ENCODE measurements at places on chromosomes 7 and 10. TPM values are rescaled to one million over a fixed set of nuclear protein-coding genes. Genes with fewer than 3 reads are reported as not detected.

GRCh38 chr7:77367976-77368375 is 48.2 kb downstream of the GSAP start:
- no peak for DNase-seq

- DNase-seq = no peak
These were observed 466 bp upstream of the GPR26 start for GRCh38 chr10:123665491-123666286.

DNA sequence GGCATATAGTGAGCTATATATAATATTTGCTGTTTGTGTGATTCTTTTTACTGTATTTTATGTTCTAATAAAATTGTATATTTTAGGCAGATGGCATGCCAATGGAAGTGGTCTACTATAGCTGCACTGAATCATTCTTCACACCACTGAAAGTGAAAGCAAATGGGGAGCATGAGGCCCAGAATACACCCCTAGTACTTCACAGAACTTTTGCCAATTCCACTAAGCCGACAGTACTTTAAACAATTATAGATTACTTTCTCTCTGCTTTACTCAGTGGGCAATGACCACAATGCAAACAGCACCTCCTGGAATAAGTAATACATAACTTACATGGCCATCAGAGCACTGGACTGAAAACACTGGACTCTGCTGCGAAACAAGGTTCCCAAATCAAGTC is 70.2 kb downstream of the ANKRD26 start:
- no peak for DNase-seq

CFAP70 gene
- polyA plus RNA-seq = 0.66 TPM

PLAU gene
- not detected for polyA plus RNA-seq

Measured in naive thymus-derived CD4-positive, alpha-beta T cell (primary cell).